KG1 (cell line): ENCODE measurements at places on chromosomes 7 and 10.

GRCh38 chr7:81079746-81080145, 160.9 kb upstream of the SEMA3C start:
- no peak for DNase-seq

- DNase-seq: no peak
Observed at GRCh38 chr7:158268816-158269535, 318.6 kb downstream of the PTPRN2 start.

DNA sequence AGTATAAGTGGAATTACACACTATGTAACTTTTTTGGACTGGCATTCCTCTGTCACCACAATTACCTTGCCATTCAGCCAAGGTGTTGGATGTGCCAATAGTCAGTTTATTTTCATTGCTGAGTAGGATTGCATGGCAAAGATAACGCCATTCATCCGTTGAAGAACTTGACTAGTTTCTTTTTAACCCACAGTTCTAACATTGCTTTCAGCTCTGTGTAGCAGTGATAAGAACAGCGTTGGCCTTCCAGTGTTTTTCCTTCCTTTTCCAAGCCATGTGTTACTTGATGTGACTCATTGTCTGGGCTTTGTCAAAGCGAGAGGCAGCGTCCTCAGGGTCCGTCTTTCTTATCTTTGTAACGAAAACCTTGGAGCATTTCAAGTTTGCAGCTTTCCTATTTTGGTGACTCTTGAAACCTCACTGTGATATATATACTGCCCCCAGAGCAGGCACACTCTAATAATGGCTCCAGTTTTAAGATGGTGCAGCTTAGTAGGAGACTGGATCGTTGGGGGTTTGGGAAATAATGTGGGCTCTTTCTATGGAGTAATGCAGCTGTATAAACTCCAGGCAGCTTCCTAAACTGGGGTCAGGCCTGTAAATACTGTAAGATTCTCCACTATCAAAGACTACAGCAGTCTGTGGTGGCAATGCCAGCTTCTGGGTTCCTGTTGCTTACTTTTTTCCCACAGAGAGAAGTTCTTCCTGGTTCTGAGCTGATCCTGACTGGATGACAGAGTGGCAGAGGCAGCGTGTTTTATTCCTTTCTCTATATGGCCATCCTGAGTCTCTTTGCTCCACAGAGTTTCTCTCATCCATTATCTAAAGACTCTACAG, 41.7 kb downstream of the AKR1E2 start:
- no peak for DNase-seq

DNA sequence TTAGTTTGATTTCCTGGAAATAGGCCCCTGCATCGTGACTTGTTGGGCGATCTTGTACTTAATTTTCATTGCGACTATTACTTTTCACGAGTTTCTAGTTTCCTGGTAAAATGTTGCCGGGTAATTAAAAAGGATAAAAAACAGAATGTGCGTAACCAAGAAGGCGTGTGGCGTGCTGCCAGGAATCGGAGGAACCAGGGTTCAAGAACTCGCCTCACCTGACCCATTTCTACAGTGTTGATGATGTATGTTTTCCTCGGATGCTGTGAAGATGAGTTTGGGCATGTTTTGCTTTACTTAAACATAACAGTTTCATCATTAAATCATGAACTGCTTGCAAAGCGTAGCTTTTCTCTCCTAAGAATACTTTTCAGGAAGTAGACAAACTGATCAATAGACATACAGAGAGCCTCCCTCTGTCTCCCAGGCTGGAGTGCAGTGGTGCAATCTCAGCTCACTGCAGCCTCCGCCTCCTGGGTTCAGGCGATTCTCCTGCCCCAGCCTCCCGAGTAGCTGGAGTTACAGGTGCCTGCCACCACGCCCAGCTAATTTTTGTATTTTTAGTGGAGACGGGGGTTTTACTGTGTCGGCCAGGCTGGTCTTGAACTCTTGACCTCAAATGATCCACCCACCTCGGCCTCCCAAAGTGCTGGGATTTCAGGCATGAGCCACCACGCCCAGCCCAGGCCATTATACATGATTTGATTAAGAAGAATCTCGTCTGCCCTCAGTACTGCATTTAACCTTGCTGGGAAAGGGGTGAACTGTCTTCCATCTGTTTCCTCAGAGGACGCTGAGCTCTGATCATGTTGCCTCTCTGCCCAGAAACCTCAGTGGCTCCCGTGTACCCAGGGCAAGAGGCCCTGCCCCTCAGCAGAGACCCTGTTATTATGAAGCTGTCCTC, 9.1 kb downstream of the FOXK1 start:
- DNase-seq: no peak

DNA sequence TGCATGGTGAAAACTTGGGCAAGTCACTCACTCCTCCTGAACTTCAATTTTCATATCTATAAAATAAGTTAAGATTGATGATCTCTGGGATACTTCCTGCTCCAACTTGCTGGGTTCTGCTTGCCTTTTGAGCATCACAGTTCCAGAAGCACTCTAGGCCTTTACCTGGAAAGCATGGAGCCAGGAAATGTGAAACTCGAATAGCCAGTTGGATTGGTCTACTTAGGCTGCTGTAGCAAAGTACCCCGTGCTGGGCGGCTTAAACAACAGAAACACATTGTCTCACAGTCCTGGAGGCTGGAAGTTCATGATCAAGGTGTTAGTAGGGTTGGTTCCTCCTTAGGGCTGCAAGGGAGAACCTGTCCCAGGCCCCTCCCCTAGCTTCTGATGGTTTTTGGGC, 64.5 kb downstream of the NAMPT start:
- DNase-seq: no peak

DNA sequence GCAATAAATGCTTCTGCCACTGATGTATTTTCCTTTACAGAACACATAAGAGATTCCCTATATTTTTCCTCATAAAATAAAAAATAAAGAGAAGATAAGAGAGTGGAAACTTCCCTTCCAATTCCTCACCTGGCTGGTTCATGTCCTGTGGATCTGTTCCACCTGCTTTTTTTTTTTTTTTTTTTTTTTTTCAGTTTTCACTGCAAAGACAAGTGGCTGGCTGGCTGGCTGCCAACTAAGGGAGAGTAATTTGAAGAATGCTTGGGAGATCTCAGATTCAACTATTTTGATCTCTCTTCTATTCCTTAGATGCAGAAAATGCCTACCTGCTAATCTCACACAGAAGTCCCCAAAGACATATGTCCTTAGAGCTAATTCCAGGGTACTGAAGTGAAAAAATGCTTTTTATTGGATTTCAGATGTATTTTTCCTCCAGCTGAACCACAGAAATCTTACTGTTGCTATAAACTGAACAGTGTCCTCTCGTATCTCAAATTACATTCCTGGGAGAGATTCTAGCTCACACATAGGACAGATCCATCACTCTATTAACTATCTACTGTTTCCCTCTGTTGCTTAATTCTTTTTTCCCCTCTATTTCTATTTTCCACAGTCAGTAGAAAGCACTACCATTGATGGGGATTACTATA, 120.8 kb downstream of the NRCAM start:
- DNase-seq: no peak

DNA sequence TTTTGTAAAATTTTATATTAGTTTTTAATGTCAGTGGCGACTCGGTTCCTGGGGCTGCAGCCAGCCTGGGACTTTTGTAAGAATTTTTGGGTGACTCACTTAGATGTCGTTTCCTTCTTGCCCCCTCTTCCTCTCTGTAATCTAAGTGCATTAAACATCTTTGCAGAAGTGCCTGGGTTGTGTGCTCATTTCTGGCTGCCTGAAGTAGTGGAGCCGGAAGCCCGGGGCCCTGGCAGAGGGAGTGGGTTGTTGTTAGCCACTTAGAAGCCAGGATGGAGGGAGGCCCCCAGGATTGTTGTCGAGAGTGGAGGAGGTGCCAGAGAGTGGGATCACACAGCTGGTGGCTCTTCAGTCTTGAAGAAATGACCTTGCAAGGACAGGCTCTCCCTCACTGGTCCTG, 11.0 kb upstream of the TRIM8 start:
- DNase-seq: no peak

DNA sequence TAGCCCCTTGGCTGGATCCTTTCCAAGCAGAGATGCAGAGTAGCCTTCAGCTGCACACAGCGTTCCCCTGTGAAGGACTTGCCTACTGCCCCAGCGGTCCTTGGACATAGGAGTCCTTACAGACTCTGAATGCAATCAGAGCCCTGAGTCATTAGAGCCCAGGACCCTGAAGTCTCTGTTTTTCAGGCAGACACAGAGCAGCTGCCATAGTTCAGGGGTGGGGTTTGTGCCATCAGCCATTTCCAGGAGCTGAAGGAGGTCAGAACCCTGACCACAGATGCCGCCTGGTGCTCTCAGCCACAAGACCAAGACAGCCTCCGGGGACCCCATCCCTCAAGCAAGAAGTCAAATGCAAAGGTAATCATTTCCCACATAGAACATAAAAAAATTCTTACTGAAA, 32.8 kb upstream of the WDFY4 start:
- DNase-seq: no peak

DNA sequence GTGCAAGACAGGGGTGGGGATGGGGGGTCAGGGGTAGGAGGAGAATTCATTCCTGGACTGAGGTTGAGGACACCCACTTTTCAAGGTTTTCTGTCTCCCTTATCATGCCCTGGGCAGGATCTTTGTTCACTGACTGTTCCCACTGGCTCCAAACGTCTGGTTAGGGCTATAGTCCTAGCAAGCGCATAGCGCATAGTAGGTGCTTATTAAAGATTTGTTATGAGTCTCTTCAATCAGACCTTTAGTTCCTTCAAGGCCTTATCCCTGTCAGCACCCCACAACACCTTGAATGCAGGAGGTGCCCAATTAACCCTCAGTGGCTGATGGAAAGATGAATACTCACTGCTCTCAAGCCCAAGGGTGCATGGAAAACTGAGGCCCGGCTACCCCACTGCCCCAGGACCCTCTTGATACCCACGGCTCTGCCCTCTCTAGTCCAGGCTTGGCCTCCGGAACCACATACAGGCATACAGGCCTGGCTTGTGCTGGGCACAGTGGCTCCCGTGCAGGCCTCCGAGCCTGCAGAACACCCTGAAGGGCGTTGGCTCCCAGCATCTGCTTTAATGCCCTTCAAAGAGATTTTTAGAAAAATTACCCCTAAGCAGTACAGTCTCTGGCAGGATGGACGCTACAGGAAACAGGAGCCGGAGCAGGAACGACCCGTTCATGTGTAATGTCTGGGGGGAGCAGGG, 177.7 kb downstream of the SH3PXD2A start:
- DNase-seq: no peak

DNA sequence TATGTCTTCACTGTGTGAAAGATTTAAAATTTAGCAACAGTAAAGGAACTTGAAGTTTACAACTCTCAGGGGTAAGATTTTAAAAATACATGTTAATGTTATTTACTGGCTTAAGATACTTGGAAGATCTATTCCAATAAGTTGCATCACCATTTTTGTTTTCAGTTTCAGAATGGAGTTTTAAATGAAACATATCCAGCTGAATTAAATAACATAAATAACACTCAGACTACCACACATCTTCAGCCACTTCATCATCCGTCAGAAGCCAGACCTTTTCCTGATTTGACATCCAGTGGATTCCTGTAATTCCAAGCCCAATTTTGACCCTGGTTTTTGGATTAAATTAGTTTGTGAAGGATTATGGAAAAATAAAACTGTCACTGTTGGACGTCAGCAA, 44.3 kb downstream of the AHR start:
- DNase-seq: no peak

- DNase-seq: no peak
Observed at GRCh38 chr10:99357691-99358090, 28.5 kb downstream of the CNNM1 start.

- no peak for DNase-seq
Observed at GRCh38 chr7:112225006-112225405, 18.5 kb downstream of the ZNF277 start.

- no peak for DNase-seq
Observed at GRCh38 chr7:15853832-15854470, 167.5 kb upstream of the MEOX2 start.

- no peak for DNase-seq
Observed at GRCh38 chr10:21757185-21757901, 223.3 kb downstream of the MLLT10 start.

- DNase-seq: no peak
Observed at GRCh38 chr7:151717415-151717814, 159.5 kb downstream of the PRKAG2 start.

DNA sequence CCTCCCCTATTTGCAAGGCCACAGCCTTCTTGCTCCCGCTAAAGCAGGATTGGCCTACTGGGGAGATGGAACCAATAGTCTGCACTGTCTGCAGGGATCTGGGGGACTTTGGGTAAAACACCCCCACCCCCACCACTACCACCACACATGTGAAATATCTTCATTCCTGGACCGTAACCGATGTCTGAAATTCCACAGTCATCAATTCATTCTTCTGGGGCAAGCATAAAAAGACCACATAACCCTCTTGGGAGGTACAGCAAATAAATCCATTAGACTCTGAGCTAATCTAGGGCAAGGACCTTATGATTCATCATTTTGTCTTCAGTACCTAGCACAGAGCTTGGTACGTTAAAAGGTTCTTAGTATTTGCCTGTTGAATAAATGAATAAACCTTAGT, 307.8 kb downstream of the GPAM start:
- no peak for DNase-seq

DNA sequence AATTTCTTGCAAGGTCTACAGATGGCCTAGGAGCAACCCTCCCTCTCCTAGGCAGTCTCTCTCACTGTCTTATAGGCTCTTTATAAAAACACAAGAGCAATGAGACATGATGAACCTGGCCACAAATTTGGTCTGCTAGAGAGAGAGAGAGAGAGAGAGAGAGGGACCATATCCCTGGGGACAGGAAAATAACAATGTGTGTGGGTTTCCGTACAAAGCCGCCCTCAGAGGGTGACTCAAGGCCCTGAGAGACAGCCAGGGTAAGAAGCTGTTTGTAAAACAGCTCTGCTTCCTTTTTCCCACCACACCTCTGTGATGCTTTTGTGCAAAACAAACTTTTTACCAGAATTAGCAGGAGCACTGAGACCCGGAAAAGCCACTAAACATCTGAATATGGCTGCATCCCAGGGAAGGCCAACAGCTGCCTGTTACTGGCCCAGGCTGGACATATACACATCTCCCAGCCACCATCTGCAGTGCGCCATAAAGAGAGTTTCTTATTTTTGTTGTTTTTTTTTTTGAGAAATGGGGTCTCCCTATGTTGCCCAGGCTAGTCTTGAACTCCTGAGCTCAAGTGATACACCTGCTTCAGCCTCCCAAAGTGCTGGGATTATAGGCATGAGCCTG, 18.4 kb downstream of the GIMAP5 start:
- peak; percentile 36 for DNase-seq

DNA sequence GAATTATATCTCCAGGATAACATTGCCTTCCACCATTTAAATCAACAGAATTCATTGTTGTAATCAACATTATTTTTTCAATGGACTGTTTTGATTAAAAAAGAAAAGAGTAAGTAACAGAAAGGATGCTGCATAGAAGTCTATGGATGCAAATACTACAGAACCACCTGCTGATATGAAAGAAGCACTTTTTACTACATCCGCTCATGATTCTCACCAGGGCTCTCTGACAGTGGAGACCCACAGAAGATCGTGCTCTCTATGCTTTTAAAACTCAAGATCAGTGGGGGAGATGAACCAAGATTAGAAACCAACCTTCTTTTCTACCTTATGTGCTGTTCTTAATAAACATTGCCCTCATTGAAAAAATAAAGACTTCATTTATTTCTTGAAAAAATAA, 24.4 kb downstream of the RHOBTB1 start:
- DNase-seq: no peak

- no peak for DNase-seq
Observed at GRCh38 chr10:123287594-123288247, 133.5 kb downstream of the BUB3 start.

- DNase-seq: no peak
Observed at GRCh38 chr10:120582753-120583152, 125.7 kb downstream of the PLPP4 start.

GRCh38 chr10:30834651-30835050, 197.0 kb downstream of the ZNF438 start:
- DNase-seq: no peak

GRCh38 chr7:140517546-140518369, 38.5 kb upstream of the MKRN1 start:
- no peak for DNase-seq
